Suprapubic skin (tissue), 4 donors: ENCODE measurements at places on chromosomes 11 and 22.

GRCh38 chr11:27246925-27247324 is 116.1 kb downstream of the CCDC34 start:
- no peak for DNase-seq

GRCh38 chr11:104155375-104155774 is 8.6 kb downstream of the PDGFD start:
- DNase-seq: no peak

DNA sequence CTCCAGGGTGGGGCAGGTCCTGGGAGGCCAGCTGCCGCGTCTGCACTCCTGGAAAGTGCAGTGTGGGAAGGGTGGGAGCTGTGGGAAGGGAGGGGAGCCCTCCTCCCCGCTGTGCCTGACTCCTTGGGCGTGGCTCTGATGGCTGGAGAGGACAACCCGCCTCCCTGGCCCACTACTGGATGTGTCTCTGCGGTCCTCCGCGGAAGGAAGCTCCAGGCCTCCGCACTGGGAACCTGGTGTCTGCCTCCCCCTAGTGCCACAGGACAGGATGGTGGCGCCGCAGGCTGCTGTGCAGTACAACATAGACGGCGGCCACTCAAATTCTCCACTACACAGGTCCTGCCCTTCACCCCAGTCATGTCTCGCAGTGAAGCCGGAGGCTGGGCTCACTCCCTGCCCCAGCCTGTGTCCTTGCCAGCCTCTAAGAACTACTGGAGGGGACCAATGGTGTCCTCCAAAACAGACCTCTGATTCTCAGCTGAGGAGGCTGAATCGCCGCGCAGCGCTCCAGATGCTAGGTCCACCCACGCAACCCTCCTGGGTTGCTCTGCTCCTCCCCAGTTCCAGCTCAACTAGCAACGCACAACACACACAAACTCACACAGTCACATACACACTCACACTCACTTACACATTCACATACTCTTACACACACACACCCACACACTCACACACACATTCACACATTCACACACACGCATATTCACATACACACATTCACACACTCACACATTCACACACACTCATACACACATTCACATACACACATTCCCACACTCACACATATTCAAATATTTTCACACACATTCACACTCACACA is 12.4 kb upstream of the DSCAML1 start:
- DNase-seq: peak; percentile 76

DNA sequence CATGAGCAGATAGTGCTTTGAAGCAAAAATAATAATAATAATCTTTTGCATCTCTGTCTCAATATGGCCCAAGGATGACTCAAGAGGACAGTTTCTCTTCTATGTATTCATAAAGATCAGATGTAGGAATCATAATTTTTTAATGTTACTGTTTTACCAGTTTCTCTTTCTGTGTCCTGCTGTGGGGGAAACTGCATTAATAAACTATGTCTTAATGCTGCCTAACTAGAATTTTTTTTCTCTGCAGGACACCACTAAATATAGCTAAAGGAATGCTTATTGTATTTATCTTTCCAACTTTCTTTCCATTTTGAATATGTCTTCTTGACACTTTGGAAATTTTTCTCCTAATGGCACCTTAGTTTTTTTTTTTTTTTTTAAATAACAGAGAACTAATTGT is 6.5 kb downstream of the FJX1 start:
- no peak for DNase-seq

- no peak for DNase-seq
Measured at GRCh38 chr11:43751726-43752125, 71.2 kb downstream of the HSD17B12 start.

DNA sequence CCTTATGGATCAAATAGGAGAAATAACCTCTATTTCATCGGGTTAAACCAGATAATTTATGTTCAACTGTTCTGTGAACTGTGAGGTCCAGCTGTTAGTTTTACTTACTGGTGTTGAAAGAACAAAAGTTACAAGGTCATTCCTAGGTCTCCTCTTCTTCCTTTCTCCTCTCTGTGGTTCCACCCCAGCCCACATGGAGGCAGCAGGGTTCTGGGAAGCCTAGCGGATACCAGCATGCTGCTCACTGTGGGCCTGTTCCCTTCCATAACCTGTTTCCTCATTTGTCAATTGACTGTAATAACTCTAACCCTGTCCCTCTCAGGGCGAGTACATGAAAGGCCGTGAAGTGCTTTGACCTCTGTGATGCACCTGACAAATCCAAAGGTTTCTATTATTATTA is 27.8 kb downstream of the RELT start:
- DNase-seq: peak; percentile 77

DNA sequence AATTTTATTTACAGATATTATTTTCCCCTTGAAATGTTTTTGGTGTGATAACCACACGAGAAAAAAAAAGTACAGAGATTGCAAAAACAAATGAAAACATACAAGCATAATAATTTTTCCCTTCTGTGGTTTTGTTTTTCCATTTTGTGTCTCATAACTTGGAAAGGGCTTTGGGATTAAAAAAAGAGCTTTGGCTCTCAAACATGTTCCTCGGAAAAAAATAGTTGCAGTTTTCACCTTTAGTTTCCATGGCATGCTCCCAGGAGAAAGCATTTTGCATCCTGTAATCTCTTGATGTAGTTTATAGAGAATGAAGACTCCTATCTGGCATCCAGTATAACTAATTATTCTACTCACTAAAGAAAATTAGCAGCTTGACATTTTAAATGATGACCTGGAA is 362.1 kb upstream of the PDGFD start:
- DNase-seq: no peak

- no peak for DNase-seq
Measured at GRCh38 chr11:123653827-123654565, 428 bp downstream of the SCN3B start.

- no peak for DNase-seq
Measured at GRCh38 chr11:32448232-32448631, 12.9 kb upstream of the WT1 start.

DNA sequence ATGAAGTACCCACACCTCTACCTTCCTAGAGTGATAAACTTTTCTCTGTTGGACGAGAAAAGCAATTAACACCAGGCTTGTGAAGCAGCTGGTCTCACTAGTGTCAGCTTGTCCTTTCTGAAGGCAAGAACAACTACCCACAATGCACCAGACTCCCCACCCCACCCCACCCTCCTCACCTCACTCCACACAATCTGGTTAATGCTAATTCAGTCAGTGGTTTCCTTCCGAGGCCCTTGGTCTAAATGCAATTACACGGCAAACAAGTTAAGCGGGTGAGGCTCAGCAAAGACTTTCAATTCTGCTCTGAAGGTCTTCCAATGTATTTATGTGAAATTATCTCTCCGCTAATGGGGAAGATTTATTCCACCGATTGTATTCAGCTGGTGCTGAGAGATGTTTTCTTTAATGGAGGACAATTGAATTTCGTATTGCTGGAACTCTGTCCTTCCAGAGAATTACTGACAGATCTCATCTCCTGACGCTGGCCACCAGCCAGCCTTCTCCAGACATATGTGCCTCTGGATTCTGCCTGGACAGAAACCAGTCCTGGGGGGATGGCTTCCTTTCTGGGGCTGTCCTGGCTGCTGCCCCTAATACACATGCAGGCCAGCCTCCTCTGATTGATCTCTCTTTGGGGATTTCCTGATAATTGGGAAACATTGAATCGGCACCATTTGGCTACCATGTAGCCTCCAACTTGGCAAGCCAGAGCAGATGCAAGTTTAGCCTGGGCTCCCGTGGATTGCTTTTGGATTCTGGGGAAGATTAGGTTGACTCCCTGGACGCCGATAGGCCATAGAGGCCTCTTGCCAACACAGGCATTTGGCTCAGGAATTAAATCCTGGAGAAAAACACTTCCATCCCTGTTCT is 165.8 kb upstream of the NARS2 start:
- no peak for DNase-seq

DNA sequence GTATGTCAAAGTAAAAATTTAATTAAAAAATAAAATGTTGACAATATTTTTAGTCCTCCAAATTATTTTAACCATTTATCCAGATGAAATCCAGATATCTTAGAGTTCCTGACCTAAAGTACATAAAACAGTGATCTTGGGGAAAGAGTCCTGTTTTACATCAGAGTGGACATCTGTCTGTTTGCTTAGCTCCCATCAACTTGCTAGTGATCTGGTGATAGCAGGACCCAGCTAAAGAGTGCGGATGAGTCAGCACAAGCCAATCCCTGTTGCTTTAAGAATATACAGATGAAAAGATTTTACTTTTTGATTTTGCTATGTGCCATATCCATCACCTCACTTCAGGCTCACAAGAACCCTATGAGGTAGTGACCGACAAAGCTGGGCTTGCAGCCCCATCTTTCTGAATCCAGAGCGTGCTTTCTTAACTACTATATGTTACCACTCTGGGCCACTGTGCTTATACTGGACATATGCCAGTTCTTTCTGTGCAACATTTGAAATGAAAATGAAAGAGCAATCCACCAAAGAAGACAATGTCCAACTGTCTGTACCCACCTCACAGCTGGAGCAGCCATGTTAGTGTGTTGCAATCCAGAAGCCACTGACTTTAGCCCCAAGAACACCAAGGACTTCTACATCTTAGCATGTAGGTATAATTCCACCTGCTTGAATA is 167.6 kb upstream of the SESN3 start:
- no peak for DNase-seq

GRCh38 chr11:6237266-6237665 is 1.6 kb upstream of the CNGA4 start:
- no peak for DNase-seq
